Cerebellar nuclear complex (tissue), 1 donor: ENCODE measurements at places on chromosomes 4 and X.

DNA sequence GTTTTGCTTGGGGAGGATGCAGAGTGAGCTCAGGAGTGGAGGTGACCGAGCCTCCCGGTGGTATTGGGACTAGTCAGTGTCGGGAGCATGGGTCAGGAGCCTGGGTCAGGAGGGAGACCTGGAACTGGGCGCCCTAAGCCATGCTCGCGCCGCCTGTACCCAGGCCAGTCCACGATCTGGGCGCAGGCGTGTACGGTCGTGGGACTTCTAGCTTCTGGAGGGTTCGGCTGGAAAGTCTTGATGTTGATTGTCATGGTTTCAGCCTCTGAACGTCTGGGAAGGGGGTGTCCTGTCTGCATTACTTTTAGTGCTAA is 244 bp downstream of the EIF2S3 start:
- DNase-seq: no peak

DNA sequence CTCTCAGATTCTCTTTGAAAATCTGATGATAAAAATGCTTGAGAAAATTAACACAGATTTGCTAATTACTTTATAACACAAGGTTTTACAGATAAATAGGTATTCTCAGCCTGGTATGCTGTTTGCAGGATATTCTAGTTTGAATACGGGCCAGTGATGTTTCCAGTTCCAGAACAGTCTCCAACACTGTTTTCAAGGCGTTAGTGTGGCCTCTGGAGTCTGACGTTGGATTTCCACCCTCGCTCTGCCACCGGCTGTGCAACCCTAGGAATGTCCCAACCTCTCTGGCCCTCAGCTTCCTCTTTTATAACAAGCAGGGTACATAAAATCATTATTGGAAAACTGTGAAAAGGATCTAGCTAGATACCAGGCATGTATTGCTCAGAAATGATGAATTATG is 23.8 kb upstream of the CYP4V2 start:
- DNase-seq: no peak

- no peak for DNase-seq
These were observed 672 bp downstream of the LONRF3 start for GRCh38 chrX:118974908-118975671.

DNA sequence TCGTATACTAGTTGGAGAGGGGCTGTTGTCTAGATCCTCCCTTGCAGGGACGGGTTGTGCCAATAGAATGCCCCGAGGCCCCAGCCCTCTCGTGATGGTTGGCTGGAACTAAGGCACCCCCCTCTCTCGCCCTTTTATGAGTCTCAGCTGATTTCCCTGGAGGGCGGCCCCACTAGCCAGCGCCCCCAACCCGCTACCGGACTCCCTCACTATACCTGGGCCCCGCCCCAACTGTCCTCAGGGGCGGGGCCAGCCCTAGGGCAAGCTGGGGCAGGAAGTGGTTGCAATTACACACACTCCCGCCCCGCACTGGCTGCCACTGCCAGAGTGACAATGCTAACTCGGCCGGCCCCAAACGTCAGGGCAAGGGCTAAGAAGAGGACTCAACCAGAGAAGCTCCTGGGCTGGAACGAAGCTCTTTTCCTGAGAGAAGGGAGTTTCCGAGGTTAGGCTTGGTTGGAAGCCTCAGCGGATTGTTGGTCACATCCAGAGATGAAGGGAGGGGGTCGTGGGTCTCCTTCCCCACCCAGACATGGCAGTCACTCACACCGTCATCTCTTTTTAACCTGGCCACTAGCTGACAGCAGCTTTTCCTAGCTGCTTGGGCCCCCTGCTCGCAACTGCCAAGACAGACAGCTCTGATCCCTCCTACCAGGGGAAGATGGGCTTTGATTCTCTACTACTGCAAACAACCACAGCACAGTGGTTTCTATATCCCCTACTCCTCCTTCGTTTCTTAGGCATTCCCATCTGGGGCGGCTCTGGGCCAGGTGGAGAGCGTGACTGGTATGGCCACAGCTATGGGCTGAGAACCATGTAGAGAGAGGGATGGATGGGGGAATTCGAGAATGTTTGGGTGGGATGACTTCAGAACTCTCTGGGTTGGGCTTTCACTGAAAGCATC is 21.0 kb upstream of the BCORL1 start:
- no peak for DNase-seq

DNA sequence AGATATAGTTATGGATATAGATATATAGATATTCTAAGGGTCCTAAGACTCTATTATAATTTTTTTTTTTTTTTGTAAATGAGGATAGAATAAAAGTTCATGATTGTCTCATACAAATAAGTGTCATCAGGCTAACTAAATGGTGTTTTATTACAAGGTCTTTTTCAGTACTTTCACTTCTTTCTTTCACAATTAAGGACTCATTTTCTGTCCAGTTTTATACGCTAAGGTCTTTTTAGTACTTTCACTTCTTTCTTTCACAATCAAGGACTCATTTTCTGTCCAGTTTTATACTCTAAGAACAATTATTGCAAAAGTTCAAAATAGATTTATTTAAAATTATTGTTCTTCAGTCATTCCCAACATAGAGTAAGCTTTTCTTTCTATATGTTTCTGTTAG is 32.7 kb downstream of the RUFY3 start:
- no peak for DNase-seq

DNA sequence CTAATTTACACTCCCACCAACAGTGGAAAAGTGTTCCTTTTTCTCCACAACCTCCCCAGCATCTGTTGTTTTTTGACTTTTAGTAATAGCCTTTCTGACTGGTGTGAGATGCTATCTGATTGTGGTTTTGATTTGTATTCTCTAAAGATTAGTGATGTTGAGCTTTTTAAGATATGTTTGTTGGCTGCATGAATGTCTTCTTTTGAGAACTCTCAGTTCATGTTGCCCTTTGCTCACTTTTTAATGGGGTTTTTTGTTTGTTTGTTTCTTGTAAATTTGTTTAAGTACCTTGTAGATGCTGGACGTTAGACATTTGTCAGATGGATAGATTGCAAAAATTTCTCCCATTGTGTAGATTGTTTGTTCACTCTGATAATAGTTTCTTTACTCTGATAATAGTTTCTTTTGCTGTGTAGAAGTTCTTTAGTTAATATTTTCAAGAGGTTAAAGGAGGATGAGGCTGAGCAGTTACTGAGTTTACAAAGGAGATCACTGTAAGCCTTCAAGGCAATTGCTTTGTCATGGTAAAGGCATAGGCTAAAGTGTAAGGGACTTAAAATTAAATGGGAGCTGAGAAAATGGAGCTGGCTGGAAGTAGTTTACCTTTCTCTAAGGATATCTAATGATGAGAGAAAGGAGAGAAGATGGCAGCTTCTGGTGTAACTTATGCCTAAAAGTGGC is 323.4 kb downstream of the PCDH7 start:
- DNase-seq: no peak

DNA sequence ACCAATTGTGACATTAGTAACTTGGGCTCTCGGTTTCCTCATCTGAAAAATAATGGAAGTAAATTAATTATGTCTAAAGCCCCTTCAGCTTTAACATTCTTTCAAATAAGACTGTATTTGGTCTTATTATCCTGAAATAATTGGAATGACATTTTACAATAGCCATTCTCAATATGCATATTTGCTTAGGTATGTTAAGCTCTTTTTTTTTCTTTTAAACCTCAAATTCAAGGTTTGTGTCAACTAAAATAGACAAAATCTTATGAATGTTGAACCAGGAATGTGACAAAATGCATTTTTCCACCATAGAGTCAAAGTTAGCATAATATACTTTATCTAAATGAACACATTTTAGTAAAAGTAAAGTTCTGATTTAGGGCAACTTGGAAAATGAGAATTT is 34.4 kb upstream of the TET2 start:
- DNase-seq: no peak

- DNase-seq: no peak
These were observed 52.4 kb upstream of the TSPAN5 start for GRCh38 chr4:98710831-98711230.
